Activated naive CD4-positive, alpha-beta T cell treated with anti-CD3 and anti-CD28 coated beads, Interleukin-2, amount 50 U/mL, for 16 hours (primary cell): ENCODE measurements at places on chromosomes 5 and 9.

DNA sequence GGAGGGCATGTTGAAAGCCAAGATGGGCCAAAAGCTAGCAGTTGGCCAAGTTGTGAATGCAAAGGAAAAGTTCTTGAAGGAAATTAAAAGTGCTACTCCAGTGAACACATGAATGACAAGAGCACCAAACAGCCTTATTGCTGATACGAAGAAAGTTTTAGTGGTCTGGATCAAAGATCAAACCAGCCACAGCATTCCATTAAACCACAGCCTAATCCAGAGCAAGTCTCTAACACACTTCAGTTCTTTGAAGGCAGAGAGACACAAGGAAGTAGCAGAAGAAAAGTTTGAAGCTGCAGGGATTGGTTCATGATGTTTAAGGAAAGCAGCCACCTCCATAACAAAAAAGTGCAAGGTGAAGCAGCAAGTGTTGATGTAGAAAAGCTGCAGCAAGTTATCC, 71.6 kb downstream of the ERCC6L2 start:
- no peak for DNase-seq

- no peak for DNase-seq
Observed at GRCh38 chr9:116594547-116594946, 92.6 kb upstream of the TRIM32 start.

GRCh38 chr9:128340691-128341434, 536 bp downstream of the SLC27A4 start:
- no peak for DNase-seq

- no peak for DNase-seq
Observed at GRCh38 chr5:2141254-2142000, 258.7 kb upstream of the IRX4 start.

DNA sequence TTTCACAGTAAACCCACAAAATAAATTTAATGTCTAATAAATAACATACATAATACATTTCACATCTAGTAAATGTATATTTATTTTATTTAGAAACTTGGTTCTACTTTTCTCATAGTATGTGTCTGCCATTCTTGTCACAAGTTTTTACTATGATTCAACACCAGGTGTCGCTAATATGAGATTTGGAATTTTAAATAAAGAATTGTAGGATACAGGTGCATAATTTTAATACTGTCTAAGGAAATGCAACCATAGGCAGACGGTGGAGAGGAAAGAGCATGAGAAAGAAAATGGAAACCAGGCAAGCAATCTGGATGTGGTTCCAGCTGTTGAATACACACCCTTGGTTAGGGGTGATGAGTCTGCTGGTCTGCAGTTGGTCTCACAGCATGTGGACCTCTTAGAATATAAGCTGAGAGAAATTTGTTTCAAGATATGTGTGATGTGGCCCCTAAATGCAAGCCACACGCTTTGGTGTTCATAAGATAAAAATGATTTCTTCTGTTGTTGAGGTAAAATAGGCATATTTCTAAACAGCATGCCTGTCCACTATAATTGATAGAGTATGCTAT, 114.7 kb upstream of the TXNDC8 start:
- DNase-seq = no peak

- no peak for DNase-seq
Observed at GRCh38 chr5:133990396-133990795, 14.4 kb downstream of the VDAC1 start.
